Activated T-helper 1 cell treated with Interleukin-2 at 50 U/mL for 16 hours (primary cell): ENCODE measurements at places on chromosomes 5 and 9.

- DNase-seq = no peak
Observed at GRCh38 chr9:136692185-136693134, 5.2 kb upstream of the AGPAT2 start.

DNA sequence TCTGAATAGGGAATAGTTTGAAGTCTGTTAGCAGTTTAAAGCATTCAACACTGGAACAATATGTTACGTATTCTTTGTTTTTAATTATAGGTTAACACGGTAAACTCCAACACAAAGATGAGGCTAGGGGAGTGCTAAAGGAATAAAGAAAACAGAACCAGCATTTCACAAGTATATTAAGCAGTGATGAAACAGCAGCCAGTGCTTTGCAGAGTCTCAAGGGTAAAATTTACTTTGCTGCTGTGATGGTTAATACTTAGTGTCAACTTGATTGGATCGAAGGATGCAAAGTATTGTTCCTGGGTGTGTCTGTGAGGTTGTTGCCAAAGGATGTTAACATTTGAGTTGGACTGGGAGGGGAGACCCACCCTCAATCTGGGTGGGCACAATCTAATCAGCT, 30.0 kb upstream of the GSN start:
- DNase-seq = no peak

GRCh38 chr9:20985851-20986600, 45.4 kb downstream of the HACD4 start:
- DNase-seq = no peak

GRCh38 chr5:158538506-158539074, 561.1 kb downstream of the EBF1 start:
- DNase-seq = no peak

- DNase-seq = no peak
Observed at GRCh38 chr9:36161187-36161586, 8.0 kb upstream of the CCIN start.
